ENCODE measurements at places on chromosomes 12 and 14.

DNA sequence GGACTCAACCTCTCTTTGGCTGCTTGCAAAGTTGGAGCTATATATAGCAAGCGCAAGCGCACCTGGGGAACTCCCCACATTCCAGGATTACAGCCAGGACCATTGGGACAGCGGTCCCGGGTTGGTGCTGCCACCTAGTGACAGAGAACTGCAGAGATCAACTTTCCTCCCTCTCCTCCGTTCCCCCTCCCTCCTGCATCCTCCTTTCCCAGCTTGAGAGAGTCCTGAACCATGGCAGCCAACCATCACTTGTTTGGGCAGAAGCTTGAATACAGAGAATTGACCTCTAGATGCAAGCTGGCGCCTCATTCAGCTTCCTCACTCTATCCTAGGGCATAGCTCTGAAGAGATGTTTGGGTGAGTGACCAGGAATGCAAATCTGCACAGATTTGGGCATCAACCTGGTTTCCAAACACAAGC, 17.4 kb upstream of the FLVCR2 start:
- peak; percentile 71 for DNase-seq

DNA sequence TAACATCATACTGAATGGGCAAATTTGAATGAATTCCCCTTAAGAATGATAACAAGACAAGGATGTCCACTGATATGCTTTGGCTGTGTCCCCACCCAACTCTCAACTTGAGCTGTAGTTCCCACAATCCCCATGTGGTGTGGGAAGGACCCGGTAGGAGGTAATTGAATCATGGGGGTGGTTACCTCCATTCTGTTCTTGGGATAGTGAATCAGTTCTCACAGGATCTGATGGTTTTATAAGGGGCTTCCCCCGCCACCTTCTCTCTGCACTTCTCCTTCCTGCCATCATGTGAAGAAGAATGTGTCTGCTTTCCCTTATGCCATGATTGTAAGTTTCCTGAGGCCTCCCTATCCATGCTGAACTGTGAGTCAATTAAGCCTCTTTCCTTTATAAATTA, 29.3 kb downstream of the MED6 start:
- DNase-seq: no peak

GRCh38 chr12:105899589-105899988, 239.2 kb downstream of the NUAK1 start:
- DNase-seq: no peak

DNA sequence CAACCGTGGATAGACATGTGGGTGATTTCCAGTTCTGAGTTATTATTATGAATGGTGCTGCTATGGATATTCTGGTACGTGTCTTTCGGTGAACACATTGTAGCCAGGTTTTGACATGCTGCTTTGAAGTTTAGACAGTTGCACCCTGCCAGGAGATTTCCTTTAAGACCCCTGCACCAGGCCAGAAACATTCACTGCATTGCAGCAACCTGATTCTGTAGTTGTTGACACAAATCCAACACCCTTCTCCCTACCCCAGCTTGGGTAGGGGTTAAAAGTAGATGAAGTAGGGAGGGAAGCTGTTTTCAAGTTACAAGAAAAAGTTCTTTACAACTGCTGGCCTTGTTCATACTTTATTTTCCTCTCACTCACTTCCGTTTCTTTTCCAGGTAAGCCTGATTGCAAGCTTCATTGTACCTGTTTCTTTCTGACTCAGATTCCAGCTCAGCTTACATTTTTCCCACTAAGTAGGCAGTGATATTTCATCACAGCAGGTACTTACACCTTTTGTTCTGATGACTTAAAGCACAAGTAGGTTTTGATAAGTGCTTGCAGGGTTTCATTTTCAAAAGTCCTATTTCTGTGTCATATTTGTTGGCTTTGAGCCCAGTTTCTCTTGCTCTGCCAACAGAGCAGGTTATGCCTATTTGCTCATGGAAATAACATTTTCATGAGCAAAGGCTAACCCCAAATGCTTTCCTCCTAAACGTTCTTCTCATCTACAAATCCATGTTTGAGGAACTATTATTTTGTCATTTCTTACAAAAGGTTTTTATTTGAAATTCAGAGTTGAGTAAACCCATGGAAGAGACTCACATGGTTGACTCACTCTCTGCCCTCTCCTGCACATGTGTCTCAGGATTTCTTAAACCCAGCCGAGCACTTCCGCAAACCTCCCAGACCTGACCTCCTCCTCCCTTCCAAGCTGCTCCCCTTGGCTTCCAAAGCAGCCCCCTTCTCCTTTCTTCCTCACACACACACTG, 12.1 kb upstream of the LTA4H start:
- DNase-seq: peak; percentile 79

DNA sequence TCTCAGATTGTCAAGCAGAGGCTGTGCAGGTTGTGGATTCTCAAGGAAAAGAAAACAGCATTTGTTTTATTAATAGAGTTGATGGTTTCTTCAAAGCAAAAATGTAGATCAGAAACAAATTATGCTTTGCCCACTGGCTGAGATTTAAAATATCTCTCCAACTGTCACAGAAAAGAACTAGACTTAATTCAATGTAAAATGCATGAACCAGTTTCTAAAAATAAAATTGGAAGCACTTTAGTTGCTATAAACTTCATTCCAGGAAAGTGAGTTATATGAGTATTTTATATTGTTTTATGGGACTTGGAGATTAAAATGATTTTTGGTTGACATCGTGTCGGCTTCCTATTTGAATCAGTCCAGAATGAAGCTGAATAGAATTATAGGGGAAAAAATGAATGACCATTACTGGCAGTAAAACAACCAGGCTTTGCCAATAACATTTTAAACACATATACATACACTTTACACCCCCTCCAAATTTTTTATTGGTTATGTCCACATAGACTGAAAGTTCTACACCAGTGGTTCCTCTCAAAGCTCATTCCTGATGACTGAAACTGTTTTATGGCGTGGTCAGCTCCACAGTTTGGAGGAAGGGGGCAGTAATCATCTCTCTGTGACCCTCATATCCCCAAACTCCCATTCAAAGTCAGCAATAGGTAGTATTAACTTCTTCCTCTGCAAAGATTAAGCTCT, 55.5 kb upstream of the DAAM1 start:
- no peak for DNase-seq

DNA sequence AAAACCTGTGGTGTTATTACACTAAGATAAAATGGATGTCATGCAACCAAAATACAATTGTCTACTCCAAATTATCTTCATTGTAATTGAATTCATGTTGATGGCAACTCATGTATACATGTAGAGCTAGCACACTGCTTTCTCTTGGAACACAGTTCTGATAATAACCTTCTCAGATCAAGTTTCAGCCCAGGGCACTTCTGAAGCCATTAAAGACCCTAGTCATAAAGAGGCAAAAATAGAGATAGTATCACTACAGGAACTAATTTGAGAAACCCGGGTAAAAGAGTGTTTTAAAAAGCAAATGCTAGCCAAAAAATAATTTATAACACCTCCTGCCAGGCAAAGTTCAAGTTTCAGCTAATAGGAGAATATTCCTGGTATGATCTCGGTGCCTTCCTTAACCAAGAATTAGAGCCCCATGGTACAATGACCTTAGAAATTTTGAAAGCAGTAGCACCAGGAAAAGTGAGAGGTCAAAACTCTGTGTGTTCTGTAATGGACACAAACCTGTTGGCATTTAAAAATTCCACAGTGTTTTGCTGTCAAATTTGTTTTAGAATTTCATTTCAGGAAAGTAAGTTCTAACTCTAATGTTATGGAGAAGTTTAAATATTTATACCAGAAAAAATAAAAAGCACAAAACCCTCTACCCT, 105.0 kb upstream of the FRMD6 start:
- DNase-seq: no peak

- peak; percentile 15 for DNase-seq
Measured at GRCh38 chr14:90645842-90646443, 170.3 kb downstream of the TTC7B start.

- DNase-seq: no peak
Measured at GRCh38 chr12:111777345-111778045, 10.8 kb downstream of the ALDH2 start.

GRCh38 chr14:55129428-55130195, 560 bp downstream of the LGALS3 start:
- peak; percentile 71 for DNase-seq

DNA sequence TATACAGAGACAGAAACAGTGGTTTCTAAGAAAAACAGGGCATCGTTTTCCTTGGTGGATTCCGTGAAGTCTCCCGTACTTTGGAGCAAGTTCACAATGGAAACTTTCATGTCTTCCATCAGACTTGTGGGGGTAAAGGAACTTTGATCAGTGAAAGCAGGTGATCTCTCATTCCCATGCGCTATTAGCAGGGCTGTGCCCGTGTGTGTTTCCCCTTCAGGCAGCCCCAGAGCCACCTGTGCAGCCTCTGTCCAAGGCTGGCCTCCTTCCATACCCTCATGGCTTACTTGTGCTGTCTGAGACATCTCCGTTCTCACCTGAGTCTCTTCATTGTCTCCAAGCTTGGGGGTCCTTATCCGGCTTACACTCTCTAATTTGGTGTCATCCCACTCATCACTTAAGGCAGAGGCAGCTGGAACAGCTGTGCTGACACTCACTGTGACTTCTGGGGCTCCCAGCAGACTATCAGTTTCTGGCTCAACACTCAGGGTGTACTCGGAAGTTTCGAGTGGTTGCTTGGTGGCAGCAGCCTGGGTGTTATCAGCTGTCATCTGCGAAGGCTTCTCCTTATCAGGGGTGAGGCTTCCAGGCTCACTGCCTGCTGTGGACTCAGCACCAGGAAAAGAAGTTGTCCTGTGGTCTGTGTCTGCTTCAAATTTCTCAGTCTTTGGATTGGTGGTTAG, 13.8 kb downstream of the ARMH4 start:
- DNase-seq: no peak

GRCh38 chr12:40232602-40233001, 7.8 kb downstream of the LRRK2 start:
- no peak for DNase-seq

DNA sequence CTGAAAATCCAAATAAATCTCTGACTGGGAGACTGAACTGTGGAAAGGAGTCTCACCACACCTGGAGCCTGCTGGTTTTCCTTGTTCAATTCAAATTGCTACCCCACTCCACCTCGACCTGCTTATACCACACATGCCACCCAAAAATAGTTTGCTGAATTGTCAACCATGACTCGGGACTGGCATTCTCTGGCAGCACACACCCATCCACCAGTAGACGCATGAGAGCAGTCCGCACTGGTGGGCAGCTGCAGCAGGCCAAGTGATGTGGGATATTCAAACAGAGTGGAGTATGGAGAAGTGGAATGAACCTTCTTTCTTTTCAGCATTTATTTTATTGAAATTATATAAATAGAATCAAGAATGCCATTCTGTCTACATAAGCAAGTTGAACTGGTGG, 38.7 kb upstream of the SYCP3 start:
- no peak for DNase-seq

- no peak for DNase-seq
Measured at GRCh38 chr14:85125291-85125670, 404.7 kb upstream of the FLRT2 start.

DNA sequence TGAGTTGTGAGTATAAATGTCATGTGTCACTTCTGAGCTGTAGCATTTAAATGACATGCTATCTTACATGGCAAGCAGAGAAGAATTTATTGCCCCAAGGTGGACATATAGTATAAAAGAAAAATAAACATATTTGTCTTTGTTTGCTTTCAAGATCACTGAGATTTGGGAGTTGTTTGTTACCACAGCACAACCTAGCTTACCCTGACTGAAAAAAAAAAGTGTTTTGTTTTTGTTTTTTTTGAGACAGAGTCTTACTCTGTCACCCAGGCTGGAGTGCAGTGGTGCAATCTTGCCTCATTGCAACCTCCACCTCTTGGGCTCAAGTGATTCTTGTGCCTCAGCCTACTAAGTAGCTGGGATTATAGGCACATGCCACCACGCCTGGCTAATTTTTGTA, 596.5 kb downstream of the MED13L start:
- no peak for DNase-seq

DNA sequence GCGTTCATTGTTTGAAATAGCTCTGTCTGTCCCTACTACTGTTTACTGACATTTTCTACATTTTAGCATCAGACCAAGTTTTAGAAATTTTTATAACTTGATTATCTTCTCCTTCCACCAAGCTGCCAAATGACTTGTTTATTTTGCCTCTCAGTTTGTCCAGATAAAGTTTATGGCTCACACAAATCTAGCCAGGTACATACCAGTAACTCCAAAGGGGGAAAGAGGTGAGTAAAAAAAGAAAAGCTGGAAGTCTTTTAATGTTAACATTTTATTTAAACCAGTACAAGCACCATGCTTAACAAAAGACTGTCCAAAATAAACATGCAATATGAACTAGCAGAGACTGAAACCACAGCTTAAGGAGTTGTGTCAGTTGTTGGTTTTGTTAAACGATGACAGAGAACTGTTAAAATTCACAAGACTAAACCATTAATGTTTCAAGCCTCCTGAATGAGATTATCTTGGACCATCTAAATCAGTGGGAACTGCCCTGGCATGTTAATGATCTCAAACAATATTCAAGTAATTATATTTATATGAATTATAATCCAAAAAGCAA, 14.5 kb downstream of the GMFB start:
- DNase-seq: no peak

DNA sequence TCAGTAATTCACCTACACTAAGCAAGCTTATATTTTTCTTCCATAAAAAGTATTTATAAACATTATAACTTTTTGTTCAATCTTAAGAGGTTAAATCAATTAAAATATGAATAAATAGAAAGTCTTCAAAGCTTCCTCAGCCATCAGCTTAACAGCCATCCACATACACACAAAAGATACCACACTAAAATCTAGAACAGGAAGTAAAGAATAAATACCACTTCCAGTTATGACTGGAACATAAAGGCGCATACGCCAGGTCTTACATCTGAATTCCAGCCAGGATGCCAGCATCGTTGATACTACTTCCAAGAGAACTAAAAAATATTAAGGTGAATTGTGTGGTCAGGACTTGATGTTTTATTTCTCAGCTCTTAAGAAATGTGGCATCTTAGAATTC, 17.0 kb downstream of the SIX1 start:
- no peak for DNase-seq

DNA sequence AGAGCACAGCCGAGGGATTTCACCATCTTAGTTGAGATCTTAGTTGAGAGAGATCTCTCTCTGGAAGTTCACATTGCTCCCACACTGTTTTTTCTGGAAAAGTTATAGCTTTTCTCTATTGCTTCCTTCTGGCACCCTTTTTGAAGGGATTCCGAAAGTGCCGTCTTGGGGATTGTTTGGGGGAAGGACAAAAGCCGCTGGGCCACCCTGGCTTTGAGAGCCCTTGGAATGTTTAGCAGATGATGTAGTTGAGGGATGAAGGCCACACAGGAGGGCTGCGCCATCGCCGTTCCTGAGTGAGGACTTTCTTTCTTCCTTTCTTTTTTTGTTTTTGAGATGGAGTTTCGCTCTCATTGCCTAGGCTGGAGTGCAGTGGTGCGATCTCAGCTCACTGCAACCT, 17.7 kb downstream of the PLEKHG3 start:
- DNase-seq: no peak

Measured in HCEC 1CT (cell line).